ENCODE measurements at places on chromosomes 6 and 20. TPM values are rescaled to one million over a fixed set of nuclear protein-coding genes. Genes with fewer than 3 reads are reported as not detected.
A peak's percentile ranks its signal among the peaks of the same experiment; 100 is the strongest.

DNA sequence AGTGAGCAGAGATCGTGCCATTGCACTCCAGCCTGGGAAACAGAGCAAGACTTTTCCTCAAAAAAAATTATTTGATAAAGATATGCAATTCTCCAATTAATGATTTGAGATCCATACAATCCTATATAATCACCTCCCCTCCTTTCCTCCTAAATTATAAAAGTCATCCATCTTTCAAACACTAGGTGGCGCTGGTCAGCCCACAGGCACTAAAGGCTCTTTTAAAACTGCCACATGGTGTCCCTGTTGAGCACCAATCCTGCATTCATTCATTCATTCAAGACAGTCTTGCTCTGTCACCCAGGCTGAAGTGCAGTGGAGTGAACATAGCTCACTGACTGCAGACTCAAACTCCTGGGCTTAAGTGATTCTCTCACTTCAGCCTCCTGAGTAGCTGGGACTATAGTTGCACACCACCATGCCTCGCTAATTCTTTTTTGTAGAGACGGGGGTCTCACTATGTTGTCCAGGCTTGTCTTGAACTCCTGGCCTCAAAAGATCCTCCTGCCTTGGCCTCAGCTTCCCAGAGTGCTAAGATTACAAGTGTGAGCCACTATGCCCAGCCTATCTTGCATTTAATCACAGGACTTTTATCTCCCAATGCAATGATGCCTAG, 58.7 kb upstream of the SLC2A12 start:
- peak; percentile 68 for DNase-seq

GRCh38 chr6:88120635-88121034, 45.5 kb downstream of the CNR1 start:
- no peak for DNase-seq

- DNase-seq, result no peak
Observed at GRCh38 chr6:31652925-31653724, 664 bp upstream of the BAG6 start.

DNA sequence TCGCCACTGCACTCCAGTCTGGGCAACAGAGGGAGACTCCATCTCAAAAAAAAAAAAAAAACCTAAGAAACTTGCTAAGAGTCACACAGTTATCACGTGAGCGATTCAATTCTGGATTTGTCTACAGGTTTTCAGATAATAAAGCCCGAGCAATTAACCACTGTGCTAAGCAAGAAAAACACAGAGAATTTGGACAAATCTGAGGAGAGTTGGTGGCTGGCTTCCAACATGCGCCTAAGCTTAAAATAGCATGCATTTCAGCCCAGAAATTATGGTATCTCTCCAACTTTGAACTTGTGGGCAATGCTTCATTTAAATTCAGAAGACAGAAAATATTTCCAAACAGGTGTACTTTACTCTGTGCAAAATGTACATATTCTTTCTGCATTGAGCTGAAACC, 232.9 kb downstream of the TSHZ2 start:
- no peak for DNase-seq

DNA sequence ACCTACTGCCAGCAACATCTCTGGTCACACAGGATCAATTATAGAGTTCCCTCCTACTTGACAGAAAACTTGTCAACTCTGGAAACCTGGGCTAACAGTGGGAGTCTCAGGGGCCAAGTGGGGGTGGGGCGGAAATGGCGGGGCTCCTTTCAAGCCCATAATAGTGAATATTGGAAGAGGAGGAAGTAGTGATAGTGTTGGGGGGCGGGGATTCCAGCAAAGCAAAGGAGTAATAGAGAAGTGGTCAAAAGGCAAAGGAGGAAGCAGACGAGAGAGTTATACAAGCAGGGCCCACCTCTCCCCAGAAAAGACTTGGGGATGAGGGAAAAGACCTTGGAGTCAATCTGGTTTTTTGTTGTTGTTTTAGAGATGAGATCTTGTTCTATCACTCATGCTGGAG, 2.1 kb downstream of the DEF6 start:
- DNase-seq, result no peak

- DNase-seq, result no peak
Observed at GRCh38 chr20:5686384-5687105, 63.7 kb upstream of the SHLD1 start.

GRCh38 chr6:49463612-49463967, 420 bp downstream of the CENPQ start:
- no peak for DNase-seq

GRCh38 chr6:72248621-72249020, 362.3 kb downstream of the RIMS1 start:
- DNase-seq, result peak; percentile 5

DNA sequence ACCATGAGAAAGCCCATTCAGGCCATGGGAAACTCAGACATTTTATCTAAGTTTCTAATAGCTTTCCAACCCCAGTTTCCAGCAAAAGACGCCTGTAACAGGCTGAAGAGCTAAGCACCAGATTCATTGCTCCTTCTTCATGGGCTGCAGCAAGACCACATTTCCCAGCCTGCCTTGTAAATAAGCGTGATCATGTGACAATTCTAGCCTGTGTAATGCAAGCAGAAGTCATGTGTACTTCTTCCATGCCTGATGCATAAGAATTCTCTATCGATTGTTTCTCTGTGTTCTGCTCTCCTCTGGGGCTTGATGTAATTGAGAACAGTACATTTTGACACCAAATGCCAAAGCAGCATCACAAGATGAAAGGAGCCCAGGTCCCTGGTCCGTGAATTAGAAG, 6.8 kb downstream of the PCSK2 start:
- no peak for DNase-seq

GRCh38 chr20:43331906-43332305, 125.8 kb upstream of the SRSF6 start:
- DNase-seq, result no peak

DNA sequence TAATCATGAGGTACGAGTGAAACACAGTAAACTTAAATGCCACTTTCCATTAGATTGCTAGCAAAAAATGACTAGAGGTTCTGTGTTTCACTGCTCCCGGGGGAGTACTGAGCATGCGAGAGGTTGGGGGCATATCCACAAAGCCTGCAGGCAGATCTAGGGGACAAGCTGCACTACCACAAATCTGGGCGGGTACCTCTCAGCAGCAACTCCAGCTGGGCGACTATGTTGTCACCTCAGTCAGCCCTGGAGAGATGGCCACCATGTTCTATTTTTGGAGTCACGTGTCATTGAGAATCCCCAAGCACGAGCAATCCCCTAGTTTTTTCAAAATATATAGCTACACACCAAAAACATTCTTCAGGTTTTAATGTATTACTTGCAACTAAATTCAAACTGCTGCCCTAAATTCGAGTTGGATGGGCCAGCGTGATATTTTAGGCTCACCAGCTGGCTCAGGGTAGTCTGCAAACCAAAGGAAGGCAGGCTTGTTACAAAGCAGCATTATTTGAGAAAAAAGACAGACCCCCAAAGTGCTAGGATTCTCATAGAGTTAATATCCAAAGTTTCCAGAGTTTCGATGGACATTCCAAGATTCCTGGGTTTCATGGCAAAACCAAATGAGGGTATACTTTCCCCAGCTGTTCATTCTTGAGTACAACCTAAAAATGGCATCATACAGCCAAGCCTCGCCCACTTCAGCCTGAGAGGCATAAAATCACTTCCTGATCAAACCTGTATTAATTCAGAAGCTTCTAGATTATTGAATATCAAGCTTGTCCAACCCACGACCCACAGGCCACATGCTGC, 24.1 kb upstream of the MYLIP start:
- DNase-seq, result no peak

GRCh38 chr6:17491416-17492142, 98.2 kb downstream of the CAP2 start:
- DNase-seq, result no peak

- no peak for DNase-seq
Observed at GRCh38 chr20:910132-910869, 5.8 kb downstream of the ANGPT4 start.

GRCh38 chr6:154139892-154140291, 100.9 kb downstream of the OPRM1 start:
- DNase-seq, result no peak

- no peak for DNase-seq
Observed at GRCh38 chr6:16950302-16950701, 151.5 kb upstream of the STMND1 start.

DNA sequence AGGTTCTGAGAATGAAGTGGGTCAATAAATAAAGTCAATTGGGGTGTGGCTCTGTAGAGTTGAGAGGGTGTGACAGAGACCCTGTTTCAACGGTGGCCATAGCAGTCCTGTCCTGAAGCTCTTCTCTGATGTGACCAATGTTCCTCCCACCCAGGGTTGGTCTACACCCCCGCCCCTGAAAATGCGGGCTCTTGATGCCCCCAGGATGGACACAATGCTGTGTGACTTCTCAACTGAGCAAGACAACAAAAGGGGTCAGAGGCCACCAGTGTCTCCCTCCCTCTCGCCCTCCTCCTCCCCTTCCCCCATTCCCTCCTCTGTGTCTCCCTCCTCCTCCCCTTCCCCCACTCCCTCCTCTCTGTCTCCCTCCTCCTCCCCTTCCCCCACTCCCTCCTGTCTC, 41.7 kb upstream of the NXT1 start:
- no peak for DNase-seq

GRCh38 chr20:45288376-45288775, 18.3 kb upstream of the RBPJL start:
- no peak for DNase-seq

DNA sequence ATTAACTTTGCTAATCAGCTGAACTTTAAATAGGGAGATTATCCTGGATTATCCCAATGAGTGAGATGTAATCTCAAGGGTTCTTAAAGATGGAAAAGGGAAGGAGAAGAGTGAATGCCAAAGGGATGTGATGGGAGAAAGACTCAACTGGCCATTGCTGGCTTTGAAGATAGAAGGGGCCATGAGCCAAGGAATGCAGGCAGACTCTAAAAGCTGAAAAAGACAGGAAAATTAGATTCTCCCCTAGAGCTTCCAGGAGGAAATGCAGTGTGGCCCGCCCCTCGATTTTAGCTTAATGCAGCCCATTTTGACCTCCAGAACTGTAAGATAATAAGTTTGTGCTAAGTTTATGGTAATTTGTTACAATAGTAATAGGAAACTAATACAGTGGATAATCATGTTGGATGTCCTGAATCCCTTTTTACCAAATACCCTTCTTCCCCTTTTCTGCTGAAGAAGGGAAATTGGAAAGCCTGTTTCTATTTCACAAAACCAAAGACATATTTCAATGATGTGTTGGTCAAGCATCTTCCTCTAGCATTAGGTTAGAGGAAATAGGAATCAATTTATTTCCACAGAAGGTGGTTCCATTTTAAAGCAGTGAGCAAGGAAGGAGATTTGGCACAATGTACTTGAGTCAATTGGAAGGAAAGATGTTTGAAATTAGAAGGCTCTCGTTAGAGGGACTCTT, 3.3 kb upstream of the HDDC2 start:
- DNase-seq, result no peak

DNA sequence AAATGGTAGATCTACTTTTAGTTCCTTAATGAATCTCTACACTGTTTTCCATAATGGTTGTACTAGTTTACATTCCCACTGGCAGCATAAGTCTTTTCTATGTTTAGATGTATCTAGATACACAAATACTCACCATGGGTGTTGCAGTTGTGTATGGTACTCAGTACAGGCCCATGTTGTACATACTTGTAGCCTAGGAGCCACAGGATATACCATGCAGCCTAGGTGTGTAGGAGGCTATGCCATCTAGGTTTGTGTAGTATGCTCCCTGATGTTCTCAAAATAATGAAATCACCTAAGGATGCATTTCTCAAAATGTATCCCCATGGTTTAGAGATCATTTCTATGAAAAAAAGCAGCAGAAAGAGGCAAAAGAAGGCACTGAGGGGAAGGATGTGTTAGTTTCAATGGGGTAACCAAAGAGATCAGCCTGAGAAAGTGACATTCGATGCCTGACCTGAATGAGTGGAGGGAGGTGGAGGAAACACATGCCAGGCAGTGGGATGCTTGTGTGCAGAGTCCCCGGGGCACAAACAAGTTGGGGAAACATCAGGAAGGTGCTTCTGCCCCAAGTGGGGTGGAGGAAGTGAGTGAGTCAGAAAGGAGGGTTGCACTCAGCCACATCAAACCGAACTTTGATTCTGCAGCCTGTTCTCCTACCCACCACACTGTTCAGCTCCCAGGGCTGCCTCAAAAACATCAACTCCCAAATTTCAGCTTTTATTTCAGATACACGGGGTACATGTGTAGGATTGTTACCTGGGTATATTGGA, 191.2 kb downstream of the ZNF217 start:
- no peak for DNase-seq

DNA sequence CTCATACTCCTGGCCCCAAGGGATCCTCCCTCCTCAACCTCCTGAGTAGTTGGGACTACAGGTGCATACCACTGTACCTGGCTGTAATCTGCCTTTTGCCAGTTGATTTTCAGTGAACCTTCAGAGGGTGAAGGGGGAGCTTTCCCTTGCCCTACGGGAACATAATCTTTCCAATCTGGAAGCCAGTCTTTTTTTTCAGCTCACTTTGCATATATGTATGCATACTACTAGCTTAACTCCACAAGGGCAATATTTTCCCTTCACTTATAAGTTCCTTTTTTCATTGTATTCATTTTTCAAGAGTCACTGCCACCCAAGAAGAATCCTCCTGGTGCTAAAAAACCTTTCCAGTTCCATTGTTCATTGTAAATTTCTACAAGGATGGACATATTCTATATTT, 53.4 kb upstream of the GCM1 start:
- DNase-seq, result no peak

- DNase-seq, result no peak
Observed at GRCh38 chr6:167748046-167748445, 78.7 kb upstream of the AFDN start.

- DNase-seq, result no peak
Observed at GRCh38 chr6:158029668-158030230, 48.1 kb downstream of the SYNJ2 start.

- DNase-seq, result peak; percentile 13
Observed at GRCh38 chr6:147578159-147578558, 69.7 kb downstream of the SAMD5 start.

GRCh38 chr20:31760519-31761240, 21.6 kb downstream of the TPX2 start:
- peak; percentile 93 for DNase-seq

- no peak for DNase-seq
Observed at GRCh38 chr6:22451962-22452361, 117.4 kb upstream of the HDGFL1 start.

Gene CRISP3
- total RNA-seq, result not detected

Gene TMC2
- not detected for total RNA-seq

Gene LYRM2
- 24.0 TPM for total RNA-seq

Gene CYP24A1
- total RNA-seq, result not detected

Gene COL9A3
- total RNA-seq, result 0.28 TPM

Gene DEFB132
- total RNA-seq, result not detected

Gene POPDC3
- total RNA-seq, result 25.8 TPM

Gene ECT2L
- not detected for total RNA-seq

Gene CST4
- not detected for total RNA-seq

Gene IPCEF1
- under 0.01 TPM for total RNA-seq

Gene SSR1
- total RNA-seq, result 120 TPM
